Activated T-cell treated with anti-CD3 and anti-CD28 coated beads, Interleukin-2, amount 50 U/mL, for 72 hours (primary cell): ENCODE measurements at places on chromosomes 3 and 15. TPM values are rescaled to one million over a fixed set of nuclear protein-coding genes. Genes with fewer than 3 reads are reported as not detected.

The CILP gene
- total RNA-seq = 0.05 TPM

The PROS1 gene
- 0.50 TPM for total RNA-seq

The RSL24D1 gene
- total RNA-seq = 181 TPM

The TTLL13 gene
- 1.9 TPM for total RNA-seq

The PLA2G4F gene
- not detected for total RNA-seq

The CORO2B gene
- not detected for total RNA-seq

The EPHB3 gene
- 0.50 TPM for total RNA-seq

The KBTBD12 gene
- not detected for total RNA-seq

The POC1A gene
- 39.0 TPM for total RNA-seq

The COL8A1 gene
- not detected for total RNA-seq

The KLHL40 gene
- total RNA-seq = not detected

The CACNA2D3 gene
- total RNA-seq = not detected

The GOLGA8Q gene
- 1.0 TPM for total RNA-seq

The GNAT1 gene
- total RNA-seq = not detected

The FETUB gene
- not detected for total RNA-seq

The FYCO1 gene
- 25.1 TPM for total RNA-seq

The COX17 gene
- total RNA-seq = 58.5 TPM

The ZPLD1 gene
- total RNA-seq = 0.17 TPM

The TERC gene
- 23.0 TPM for total RNA-seq

The SMCO1 gene
- total RNA-seq = not detected

The DIS3L gene
- total RNA-seq = 22.2 TPM

The DYNC1LI1 gene
- 31.1 TPM for total RNA-seq

The DUT gene
- total RNA-seq = 279 TPM
